ENCODE measurements at places on chromosomes 7 and 10. TPM values are rescaled to one million over a fixed set of nuclear protein-coding genes. Genes with fewer than 3 reads are reported as not detected.

Gene SPDYE11
- not detected for total RNA-seq

Gene UCMA
- total RNA-seq, result not detected

Gene SLC16A12
- 0.16 TPM for total RNA-seq

Gene LGI1
- not detected for total RNA-seq

Gene LMOD2
- total RNA-seq, result not detected

Gene PRSS37
- total RNA-seq, result not detected
